Left hindlimb (tissue), 1 donor: ENCODE measurements at places on chromosomes 16 and 17.

DNA sequence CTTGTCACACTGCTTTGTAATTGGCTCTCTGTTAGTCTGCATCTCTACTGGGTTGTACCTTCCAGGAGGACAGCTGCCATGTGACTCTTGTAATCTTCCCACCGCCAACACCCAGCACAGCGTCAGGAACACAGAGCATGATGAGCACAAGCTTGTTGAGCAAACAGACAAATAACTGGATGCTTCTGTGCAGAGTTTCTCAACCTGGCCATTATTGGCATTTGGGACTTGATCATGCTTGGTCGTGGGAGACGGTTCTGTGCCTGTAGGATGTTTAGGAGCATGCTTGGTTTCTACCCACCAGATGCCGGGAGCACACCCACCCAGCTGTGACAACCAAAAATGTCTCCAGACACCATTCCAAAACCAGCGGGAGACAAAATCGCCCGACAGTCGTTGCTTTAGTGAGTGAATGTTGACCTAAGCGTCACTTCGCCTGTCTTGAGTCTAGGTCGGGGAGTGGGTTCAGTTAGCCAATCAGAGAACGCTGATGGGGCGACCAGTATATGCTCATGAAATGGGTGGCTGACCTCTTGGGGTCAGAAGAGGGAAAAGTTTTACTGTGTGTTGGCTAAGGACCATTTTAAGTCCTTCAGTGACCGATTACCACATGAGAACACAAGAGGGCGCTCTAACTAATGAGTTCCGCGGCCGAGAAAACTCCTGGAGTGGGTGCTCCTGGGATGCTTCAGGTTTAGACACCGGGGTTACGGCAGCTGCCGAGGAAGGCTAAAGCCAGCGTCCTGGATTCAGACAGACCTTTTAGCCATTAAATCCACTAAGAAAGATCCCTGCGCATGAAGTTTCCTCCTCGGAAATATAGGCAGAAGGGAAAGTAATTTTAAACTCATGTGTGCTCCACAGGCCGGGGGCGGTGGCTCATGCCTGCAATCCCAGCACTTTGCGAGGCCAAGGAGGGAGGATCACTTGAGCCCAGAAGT is 57.8 kb upstream of the TEX2 start:
- peak; percentile 66 for DNase-seq

GRCh38 chr17:47882247-47882646 is 13.8 kb upstream of the SP2 start:
- DNase-seq, result no peak

DNA sequence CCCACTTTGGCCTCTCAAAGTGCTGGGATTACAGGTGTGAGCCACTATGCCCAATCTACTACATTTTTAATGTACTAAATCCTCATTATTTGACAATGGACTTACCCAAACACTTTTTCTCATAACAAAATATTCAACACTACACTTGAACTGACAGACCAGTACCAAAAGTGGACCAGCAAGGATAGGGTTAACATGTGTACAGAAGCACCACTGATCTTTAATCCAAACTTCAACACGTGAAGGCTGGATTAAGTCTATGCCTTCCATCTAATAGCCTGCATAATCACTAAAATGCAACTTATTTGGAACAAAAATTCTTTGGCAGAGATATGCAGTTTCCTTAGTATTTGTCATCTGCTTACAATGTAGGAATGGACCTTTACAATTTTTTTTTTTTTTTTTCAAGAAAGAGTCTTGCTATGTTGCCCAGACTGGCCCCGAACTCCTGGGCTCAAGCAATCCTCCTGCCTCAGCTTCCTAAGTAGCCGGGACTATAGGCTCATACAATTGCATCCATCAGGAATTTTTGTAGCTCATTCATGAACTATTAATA is 60.0 kb upstream of the BCAR1 start:
- no peak for DNase-seq

DNA sequence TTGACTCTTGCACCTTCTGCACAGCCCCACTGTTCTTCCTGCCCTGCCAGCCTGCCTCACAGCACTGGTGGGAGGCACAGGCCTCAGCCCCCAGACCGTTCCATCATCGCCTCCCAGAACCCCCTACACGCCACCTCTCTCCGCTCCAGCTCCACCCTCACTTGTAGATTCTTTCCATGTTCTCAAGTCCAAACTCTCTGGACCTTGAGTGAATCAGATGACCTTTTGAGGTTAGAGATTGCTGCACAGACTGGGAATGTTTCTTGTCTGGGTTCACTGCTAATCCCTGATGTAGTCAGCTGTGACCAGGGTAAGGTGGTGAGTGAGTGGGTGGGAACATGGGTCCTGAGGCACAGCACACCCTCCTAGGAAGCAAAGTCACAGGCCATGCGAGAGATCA is 272.4 kb downstream of the IRF8 start:
- DNase-seq, result no peak

DNA sequence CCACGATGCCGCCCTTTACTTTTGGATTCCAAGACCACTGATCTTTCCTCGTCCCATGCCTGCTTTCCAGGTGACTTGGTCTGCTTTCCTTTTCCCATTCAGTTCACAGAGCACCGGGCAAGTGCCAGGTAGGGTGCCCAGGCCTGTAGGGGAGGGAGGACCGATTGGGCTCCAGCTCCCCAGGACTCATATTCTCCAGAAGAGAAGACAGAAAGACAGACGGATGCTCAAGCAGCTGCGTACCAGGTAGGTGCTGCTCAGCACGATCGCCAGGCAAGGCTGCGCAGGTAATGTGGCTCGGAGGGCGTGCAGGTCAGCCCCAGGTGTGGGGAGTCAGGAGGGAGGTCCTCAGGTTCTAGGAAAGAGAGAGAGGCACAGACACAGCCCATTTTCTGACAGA is 67.5 kb upstream of the ZNF423 start:
- DNase-seq, result no peak

DNA sequence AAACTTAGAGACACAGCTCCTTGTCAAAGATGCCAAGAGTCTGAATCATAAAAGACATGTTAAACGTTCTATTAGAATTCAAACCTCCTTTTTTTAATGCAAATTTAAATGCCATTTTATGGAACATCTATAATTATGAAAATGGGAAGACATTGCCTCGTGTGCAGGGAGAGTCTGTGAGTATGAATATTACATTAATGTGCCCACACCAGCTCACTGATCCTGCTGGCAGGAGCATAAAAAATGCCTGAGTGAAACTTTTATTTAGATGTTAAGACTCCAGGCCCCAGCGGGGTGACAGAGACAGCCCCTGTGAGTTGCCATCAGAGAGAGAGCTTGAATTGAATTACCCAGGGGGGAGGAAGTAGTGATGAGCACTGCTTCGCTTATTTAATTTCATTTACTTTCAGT is 84.8 kb downstream of the SNX11 start:
- DNase-seq, result no peak

- no peak for DNase-seq
Measured at GRCh38 chr16:65531475-65531874, 409.6 kb upstream of the CDH11 start.

DNA sequence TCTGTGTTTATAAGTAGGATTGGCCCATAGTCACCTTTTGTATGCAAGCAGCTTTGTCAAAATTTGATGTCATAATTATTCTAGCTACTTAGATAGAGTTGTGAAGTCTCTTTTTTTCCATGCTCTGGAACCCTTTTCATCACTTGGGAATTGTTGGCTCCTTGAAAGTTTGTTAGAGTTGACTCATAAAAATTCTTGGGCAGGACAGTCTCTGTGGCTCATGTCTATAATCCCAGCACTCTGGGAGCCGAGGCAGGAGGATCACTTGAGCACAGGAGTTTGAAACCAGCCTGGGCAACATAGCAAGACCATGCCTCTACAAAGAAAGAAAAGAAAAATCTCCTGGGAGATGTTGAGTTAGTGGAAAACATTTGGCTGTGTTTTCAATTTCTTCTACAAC is 45.7 kb upstream of the MRC2 start:
- no peak for DNase-seq

- DNase-seq, result no peak
Measured at GRCh38 chr16:1713331-1713730, 7.3 kb downstream of the MAPK8IP3 start.

DNA sequence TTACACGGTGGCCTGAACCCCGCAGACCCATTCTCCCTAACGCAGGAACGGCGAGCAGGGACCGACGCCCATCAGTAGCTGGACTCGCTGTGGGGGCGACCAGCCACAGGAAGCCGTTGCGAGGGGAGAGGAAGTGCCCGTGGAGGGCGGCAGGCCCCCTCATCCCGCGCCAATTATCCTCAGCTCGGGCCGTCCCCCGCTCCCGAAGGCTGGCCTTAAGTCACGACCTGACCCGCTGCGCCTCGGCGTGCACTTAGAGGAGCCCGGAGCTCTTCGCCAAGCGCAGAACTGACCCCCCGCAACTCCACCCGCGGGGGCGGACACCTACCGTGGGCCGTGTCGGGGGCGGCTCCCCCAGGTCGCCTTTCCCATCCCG is 401 bp downstream of the ARL16 start:
- DNase-seq, result no peak

DNA sequence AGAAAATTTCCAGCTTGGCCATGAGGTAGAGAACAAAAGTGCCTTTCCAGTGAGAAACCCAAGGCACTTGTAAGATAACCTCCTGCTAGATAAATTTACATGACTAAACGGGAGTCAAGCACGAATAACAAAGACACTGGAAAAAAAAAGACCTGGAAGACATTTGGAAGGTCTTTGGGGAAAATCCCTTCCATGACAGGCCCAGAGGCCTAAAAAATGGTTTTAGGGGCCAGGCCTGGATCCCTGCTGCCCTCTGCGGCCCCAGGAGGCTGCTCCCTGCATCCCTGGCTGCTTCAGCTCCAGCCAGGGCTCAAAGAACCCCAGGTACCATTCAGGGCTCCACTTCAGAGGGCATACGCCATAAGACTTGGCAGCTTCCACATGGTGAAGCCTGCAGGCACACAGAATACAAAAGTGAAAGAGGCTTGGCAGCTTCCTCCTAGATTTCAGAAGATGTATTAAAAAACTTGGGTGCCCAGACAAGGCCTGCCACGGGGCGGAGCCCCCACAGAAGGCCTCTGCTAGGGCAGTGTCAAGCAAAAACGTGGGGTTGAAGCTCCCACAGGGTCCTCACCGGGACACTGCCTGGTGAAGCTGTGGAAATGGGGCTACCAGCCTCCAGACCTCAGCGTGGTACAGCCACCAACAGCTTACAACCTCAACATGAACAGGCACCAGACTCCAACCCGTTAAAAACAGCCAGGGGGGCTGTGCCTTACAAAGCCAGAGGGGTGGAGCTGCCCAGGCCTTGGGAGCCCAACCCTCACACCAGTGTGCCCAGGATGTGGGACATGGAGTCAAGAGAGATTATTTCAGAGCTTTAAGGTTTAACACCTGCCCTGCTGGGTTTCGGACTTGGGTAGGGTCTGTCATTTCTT is 77.1 kb downstream of the SDK2 start:
- no peak for DNase-seq

- DNase-seq, result no peak
Measured at GRCh38 chr17:12603566-12603965, 62.1 kb upstream of the MYOCD start.

DNA sequence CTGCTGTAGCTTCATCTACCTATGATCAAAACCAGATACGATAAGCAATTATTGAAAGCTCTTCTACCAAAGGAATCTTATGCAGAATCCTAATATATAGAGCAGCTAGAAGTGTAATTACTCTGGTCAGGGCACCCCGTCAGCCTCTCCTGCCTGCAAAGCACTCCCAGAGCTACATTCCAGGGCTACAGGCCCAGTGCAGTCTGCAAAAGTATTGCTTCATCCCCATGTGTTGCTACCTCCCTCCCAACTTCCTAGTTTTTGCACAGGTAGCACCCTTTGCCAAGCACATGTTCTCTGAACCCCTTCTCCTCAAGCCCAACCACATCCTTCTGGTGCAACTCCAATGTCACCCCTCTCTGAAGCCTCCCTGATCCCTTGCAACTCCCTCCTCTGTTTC is 7.0 kb downstream of the CES5A start:
- DNase-seq, result no peak

DNA sequence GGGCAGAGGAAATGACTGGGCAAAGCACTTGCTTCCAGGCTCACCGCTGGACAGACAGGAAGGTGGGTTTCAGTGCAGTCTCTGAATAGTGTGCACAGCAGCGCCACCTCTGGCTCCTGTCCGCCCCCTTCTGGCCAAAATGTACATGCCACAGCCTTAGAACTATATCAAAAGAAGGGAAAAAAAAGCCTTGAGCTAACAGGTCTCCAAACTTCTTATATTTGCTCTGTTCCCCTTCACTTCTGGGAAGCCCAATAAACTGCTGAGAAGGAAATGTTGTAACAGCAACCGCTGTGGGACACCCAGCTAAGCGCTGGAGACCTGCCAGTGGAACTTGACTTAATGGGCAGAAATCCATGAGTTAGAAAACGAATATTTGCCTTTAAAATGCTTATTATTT is 17.5 kb downstream of the COG7 start:
- DNase-seq, result no peak

DNA sequence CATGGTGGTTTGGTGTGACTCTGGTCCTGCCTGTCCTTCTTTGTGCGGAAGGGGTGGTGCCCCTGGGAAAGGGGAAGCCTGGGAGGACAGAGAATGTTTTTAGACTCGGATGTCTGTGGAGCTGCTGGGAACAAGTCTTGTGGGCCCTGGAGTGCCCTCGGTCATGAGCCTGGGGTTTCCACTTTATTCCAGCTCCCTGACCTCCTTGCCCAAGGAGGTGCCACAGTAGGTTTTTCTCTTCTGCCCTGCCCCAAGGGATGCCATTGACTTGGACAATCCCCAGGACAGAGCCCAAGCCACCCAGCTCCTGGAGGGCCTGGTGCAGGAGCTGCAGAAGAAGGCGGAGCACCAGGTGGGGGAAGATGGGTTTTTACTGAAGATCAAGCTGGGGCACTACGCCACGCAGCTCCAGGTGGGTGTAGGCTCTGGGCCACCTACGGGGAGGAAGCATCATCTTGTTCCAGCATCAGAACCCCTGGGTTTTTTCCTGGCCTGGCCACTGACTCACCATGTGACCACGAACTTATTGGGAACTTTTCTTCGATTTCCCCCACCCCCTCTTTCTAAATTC is 1.4 kb downstream of the STAT5A start:
- DNase-seq, result peak; percentile 29

GRCh38 chr17:2594722-2595599 is 1.5 kb downstream of the PAFAH1B1 start:
- DNase-seq, result no peak

DNA sequence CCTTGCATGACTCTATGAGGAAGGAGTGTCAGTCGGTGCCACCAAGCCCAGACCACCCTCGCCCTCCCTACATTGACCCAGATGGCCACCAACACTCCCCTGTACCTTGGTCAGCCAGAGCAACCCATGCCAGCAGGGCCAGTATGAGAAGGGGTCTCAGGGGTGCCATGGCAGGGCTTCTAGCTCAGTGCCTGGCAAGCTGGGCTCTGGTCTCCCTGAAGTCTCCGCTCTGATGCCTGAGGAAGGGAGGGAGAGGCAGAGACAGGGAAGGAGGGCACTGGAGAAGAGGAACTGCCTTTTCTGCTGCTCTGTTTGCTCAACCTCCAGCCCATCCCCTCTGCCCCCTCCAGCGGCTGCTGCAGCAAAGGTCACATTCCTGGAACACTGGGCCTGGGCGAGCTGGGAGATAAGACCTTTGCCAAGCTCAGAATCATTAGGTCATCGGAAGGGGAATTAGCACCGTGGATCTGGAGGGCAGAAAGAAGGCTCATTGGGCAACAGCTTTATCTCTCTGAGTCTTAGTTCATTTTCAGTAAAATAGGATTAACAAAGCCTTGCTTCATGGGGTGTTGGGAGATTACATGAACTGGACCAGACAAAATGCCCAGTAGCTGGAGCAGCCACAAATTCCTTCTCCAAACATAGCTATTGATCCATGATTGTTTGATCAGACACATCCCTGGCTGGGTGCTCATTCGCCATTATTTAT is at the start of gene VTN:
Gene VTN, minus strand, starts transcription at position 273 of the 709 bp plus-strand sequence. Its CDS starts 104 bp downstream, at position 169.
- no peak for DNase-seq
